Kidney (tissue), 22 donors: ENCODE measurements at places on chromosomes 12 and 14. TPM values are rescaled to one million over a fixed set of nuclear protein-coding genes. Genes with fewer than 3 reads are reported as not detected.

GALNT8 gene
- 1.4 TPM for polyA plus RNA-seq

GRCh38 chr12:30725739-30726138, 29.0 kb downstream of the CAPRIN2 start:
- no peak for DNase-seq

DNA sequence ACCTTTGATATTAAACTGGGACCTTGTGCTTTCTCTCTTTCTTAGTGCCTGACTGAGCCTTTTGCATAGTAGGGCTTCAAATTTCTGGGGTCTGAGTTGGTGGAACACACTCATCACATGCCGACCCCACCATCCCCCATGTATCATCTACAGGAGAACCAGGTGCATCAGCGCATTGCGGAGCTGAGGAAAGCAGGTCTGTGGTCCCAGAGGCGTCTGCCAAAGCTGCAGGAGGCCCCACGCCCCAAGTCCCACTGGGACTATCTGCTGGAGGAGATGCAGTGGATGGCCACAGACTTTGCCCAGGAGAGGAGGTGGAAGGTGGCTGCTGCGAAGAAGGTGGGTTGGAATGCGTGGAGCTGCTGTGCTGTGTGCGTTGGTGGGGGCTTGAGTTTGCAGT, 37.8 kb downstream of the EP400 start:
- no peak for DNase-seq

- DNase-seq: peak; percentile 50
Measured at GRCh38 chr12:130401703-130402102, 64.0 kb downstream of the PIWIL1 start.

DTX1 gene
- polyA plus RNA-seq: 7.3 TPM

- no peak for DNase-seq
Measured at GRCh38 chr12:24742378-24742777, 206.5 kb downstream of the BCAT1 start.
